ENCODE measurements at places on chromosomes 3 and 15. TPM values are rescaled to one million over a fixed set of nuclear protein-coding genes. Genes with fewer than 3 reads are reported as not detected.

The CCR1 gene
- not detected for total RNA-seq

The QTRT2 gene
- total RNA-seq: 27.5 TPM

The RPP14 gene
- total RNA-seq: 11.5 TPM

The FANCI gene
- 53.7 TPM for total RNA-seq

The MYRIP gene
- not detected for total RNA-seq

The REC114 gene
- total RNA-seq: not detected

The TRH gene
- not detected for total RNA-seq

The GP5 gene
- not detected for total RNA-seq

The EPHB1 gene
- total RNA-seq: not detected

The PATL2 gene
- total RNA-seq: 0.33 TPM

The SMCO1 gene
- total RNA-seq: not detected

The EXD1 gene
- not detected for total RNA-seq

The TTLL13 gene
- 0.16 TPM for total RNA-seq

The SLC7A14 gene
- not detected for total RNA-seq

The IGSF10 gene
- 0.55 TPM for total RNA-seq

The DAPK2 gene
- 2.3 TPM for total RNA-seq

The IL17RB gene
- total RNA-seq: 0.83 TPM

The WWTR1 gene
- total RNA-seq: 135 TPM

The ESYT3 gene
- total RNA-seq: 0.93 TPM

The KNG1 gene
- not detected for total RNA-seq

The TICRR gene
- total RNA-seq: 15.9 TPM

The C2CD4B gene
- total RNA-seq: not detected

The DNAH12 gene
- total RNA-seq: 0.12 TPM

The MAP6D1 gene
- total RNA-seq: 5.9 TPM

The RPL39L gene
- total RNA-seq: 49.9 TPM

The STAC gene
- total RNA-seq: 2.6 TPM

The IQCF5 gene
- not detected for total RNA-seq

The CELF6 gene
- total RNA-seq: 0.15 TPM

The C3orf85 gene
- not detected for total RNA-seq

The DAZL gene
- not detected for total RNA-seq

The CCK gene
- total RNA-seq: 1.4 TPM

The PROS1 gene
- 9.9 TPM for total RNA-seq

The DPPA4 gene
- total RNA-seq: not detected

The SOX14 gene
- total RNA-seq: not detected

The NRG4 gene
- total RNA-seq: 2.6 TPM

The LRRC34 gene
- total RNA-seq: not detected

The TGM4 gene
- total RNA-seq: 0.05 TPM

The ZPLD1 gene
- 0.05 TPM for total RNA-seq

The PRTG gene
- 12.5 TPM for total RNA-seq

Measured in A549 treated with DMSO at 1 μM for 4 hours (cell line).